ENCODE measurements at places on chromosomes 16 and 17. TPM values are rescaled to one million over a fixed set of nuclear protein-coding genes. Genes with fewer than 3 reads are reported as not detected.

SIAH1 gene
- 24.1 TPM for polyA plus RNA-seq

PNMT gene
- polyA plus RNA-seq = not detected

DNA sequence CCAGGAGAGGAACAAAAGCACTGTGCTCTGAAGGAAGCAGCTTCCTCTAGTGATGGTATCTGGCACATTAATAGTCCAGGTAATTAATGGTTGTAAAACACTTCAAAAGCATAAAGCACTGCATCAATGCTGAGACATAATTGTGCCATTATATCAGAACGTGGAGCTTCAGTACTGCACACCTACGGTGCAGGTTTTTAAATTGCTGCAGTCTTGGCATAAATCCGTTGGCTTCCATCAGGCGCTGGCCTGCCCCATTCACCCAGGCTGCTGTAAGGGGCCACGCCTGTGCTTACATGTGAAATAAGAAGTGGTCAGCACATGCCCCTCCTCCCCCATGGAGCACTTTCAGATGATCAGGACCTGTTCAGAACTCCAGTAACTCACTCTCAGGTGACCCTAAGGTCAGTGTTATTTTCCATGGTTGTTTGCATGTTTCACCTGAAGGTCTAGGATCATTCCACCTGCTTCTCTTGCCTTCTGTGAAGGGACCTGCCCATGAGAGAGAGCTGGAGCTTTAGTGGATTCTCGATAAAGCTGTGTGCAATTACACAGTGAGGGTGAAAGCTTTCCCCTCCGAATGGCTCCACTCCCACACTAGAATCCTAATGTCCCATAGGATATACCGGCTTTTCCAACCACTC, 345.3 kb downstream of the CA10 start:
- no peak overlapping the region for H3K27ac ChIP-seq
- no peaks in the 10 kb centered on the region for H3K36me3 ChIP-seq
- H3K27me3 ChIP-seq = peaks cover 4% of the 10 kb centered on the region
- no peaks in the 10 kb centered on the region for H3K4me1 ChIP-seq
- DNase-seq = no peak

- peaks cover 20% of the 10 kb centered on the region for H3K36me3 ChIP-seq
- no peak for DNase-seq
- H3K27me3 ChIP-seq = no peaks in the 10 kb centered on the region
Observed at GRCh38 chr17:18250708-18251107, 7.8 kb downstream of the FLII start.

OTOA gene
- not detected for polyA plus RNA-seq

SGCA gene
- 2.0 TPM for polyA plus RNA-seq

SCRN2 gene
- polyA plus RNA-seq = 20.0 TPM

KRT17 gene
- polyA plus RNA-seq = not detected

MFAP4 gene
- not detected for polyA plus RNA-seq
